ENCODE measurements at places on chromosomes 11 and 22. TPM values are rescaled to one million over a fixed set of nuclear protein-coding genes. Genes with fewer than 3 reads are reported as not detected.

GRCh38 chr22:39765046-39765445 lies 128.5 kb downstream of the ENTHD1 start:
- no peak for DNase-seq

DNA sequence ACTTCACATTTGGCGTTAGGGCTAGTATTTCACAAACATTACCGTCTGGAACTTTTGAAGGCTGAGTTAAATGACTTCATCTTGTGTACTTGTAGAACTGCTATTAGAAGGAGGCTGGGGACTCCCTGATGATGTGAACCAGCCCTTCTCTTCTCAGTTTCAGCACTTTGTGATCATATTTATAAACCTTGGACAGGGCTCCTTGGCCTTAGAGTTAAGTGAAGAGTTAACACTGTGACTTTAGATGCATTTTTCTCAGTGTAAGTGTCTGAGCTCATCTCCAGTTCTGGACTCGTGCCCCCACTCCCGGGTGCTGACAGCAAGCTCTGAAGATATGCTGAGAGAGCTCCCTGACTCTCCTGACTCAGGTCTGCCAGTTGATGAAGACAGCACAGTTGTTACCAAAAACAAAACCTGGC lies 8.4 kb downstream of the MIAT start:
- DNase-seq, result no peak

- no peak for DNase-seq
Measured at GRCh38 chr11:106105986-106106385, 28.5 kb downstream of the AASDHPPT start.

PRMT3 gene
- 11.4 TPM for total RNA-seq

- no peak for DNase-seq
Measured at GRCh38 chr11:24734742-24735237, 237.9 kb downstream of the LUZP2 start.

GRCh38 chr11:45187375-45187774 lies 40.9 kb downstream of the PRDM11 start:
- DNase-seq, result no peak

CCDC73 gene
- total RNA-seq, result not detected

- no peak for DNase-seq
Measured at GRCh38 chr11:14308114-14308896, 50.7 kb downstream of the RRAS2 start.

DNA sequence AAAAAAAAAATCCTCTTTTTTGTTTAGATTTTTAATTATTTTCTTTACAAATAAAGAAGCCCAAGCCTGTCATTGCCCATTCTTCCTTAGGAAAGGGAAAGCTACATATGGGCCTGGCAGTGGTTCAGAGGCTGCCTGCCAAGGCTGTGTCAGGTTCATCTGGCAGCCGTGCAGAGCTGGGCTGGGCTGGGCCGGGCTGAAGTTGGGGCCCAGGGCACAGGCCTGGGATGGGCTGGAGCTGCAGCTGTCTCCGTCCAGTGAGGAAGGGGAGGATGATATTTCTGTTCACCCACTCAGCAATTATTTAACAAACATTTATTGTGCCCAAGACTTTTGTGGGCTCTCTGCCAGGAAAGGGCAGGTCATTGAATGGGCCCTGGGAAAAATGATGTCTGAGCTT lies 4.6 kb downstream of the PRR5L start:
- DNase-seq, result peak; percentile 72

DNA sequence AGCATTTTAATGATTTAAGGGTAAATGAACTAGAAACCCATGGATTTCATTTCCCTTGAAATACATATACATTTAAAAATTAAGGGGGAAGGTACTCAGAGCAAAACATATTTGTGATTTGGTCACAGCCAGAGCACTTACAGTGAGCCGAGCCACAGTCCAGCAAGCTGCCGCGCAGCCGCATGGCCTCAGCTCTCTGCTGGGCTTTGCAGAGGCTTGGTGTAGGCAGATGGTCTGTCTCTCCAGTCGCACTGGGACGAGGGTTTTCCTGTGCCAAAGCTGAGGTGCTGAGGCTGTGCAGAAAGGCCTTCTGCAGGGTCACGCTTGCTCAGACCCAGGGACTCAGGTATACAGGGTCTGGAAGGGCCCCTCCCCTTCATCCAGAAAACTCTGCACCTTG lies 367.3 kb downstream of the OPCML start:
- DNase-seq, result no peak

DNA sequence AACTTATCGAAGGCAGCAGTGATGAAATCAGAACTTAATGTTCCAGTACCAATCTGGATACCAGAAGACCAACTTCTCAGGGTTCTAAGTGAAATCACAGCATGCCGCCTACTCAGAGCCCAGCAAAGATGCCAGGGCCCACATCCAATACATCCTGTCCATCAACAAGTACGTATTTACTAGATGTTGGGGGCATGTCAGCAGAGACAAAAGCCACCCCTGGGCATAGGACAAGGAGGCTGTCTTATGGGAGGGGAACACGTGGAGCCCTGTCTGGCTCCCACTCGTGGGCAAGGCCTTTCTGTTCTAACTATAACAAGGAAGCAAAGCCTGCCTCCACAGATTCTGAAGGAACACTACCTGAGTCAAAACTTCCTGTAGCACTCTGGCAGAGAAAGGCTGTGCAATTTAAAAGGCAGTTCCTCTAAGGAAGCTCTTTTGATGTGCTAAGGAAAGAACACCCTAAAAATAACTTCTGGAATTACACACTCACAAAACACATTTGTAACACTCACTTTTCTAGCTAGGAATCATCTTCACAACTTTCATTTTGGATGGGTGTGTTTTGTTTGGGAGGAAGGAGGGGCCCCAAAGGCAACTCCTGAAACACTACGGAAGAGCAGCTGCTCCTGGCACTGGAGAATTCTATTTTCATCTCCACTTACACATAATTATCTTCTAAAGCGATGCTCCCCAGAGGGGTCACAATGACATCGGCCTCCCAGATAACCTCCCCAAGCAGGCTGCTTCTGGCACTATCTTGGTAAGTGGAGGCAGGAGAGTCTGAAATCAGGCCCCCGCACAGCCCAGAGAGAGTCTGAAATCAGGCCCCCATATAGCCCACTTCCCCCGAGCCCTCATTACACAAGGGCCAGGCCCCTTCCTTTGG lies 14.2 kb downstream of the SMCO4 start:
- DNase-seq, result no peak

DNA sequence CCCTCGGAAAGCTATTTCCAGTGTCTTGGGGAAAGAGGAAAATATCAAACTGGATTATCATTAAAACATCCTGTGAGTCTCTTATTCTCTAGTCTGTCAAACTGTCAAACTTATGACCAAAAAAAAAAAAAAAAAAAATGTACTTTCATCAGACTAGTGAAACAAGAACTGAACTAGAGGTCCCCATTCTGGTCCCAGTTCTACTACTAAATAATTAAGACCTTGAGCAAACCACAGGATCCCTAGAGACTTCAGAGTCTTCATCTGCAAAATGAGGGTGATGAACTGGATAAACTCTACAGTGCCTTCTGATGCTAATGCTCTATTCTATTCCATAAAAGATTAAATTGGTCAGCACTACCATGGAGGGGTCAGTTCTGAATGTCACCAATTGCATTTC lies 105.8 kb downstream of the SERGEF start:
- DNase-seq, result no peak

PELI3 gene
- 7.3 TPM for total RNA-seq

- DNase-seq, result no peak
Measured at GRCh38 chr22:46953968-46954765, 191.7 kb downstream of the TBC1D22A start.

GRCh38 chr22:31343235-31344191 lies 2.6 kb downstream of the PATZ1 start:
- peak; percentile 34 for DNase-seq

- DNase-seq, result no peak
Measured at GRCh38 chr11:130588471-130588870, 140.0 kb downstream of the ADAMTS15 start.

DNA sequence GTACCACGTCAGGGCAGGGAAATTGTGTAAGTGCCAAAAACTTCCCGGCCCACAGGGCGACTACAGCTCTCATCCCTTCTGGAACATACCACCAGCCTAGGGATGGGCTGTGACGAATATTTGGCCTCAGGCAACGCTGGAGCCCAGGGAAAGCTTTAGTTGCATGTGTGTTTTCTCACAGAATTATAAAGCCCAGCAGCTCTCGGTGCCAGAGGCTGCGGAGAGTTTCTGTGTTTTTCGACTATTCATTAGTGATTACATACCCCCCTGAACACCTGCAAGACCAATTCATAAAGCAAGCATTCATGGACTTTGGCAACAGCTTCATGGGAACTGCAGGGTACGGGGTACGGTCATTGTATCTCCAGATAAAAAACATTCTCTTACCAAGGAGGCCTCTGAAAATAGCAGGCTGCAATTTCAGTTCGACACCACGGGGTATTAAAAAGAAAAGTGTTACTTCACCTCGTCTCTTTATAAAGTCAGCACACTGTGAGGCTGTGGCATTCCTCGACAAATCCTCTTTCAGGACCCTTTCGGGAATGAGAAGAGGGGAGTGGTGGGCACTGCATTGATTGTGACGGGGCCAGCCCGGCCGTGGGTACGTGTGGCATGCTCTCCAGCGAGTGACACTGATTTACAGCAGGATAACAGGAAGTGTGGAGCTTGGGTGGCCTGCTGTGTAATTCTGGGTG lies 243.6 kb upstream of the SORL1-AS1 start:
- peak; percentile 14 for DNase-seq

DNA sequence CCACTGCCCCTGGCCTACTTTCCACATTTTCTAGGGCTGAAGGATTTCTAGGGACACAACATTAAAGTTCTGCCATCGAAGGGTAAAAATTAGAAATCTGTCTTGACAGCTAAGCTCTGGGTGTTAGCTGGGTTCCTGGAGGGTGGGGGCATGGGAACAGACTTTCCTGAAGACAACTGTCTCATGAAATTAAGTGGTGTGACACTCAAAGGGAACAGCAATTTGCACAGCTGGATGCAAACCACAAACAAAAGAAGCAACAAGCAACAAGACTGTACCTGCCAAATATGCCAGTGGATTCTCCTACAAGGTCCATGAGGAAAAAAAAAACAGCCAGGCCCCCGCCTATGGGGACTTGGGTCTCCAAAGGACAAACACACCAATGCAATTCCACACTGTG lies 32.5 kb downstream of the WT1 start:
- no peak for DNase-seq

P2RX6 gene
- total RNA-seq, result 3.5 TPM

- no peak for DNase-seq
Measured at GRCh38 chr11:86046116-86046515, 22.8 kb downstream of the PICALM start.

MUC6 gene
- not detected for total RNA-seq

PACS1 gene
- total RNA-seq, result 54.9 TPM

SLC7A4 gene
- total RNA-seq, result 0.25 TPM

DNA sequence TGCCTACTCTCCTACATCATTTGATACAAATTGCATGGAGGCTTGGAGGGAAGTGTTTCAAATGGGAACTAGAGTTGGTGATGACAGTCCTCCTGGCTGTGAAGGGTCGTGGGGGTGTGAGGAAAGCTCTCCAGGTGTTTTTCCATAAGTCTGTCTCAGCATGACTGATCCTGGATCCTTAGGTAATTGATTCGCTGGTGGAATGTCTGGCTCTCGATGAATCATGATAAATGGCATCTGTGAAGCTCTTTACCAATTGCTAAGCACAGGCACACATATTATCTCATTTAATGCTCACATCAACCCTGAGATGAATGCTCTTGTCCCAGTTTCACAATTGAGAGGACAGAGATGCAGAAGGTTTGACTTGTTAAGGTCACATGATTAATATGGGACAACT lies 107.5 kb downstream of the PKNOX2 start:
- no peak for DNase-seq

LIMK2 gene
- total RNA-seq, result 8.0 TPM

BEST1 gene
- 0.58 TPM for total RNA-seq

DNA sequence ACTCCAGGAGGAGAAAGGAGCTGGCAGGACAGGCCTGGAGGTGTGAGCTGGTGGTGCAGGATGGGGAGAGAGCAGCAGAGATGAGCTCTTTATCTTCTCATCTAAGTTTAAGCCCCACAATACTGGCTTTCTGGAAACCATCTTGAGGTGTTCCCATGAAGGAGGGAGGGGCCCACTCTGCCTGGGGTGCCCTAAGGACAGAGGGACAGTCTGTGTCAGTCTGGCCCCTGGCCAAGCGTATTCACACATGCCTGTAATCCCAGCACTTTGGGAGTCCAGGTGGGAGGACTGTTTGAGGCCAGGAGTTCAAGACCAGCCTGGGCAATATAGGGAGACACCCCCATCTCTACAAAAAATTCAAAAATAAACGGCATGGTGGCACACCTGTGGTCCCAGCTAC lies 8.9 kb downstream of the SERHL2 start:
- DNase-seq, result no peak

- no peak for DNase-seq
Measured at GRCh38 chr11:105004021-105004420, 18.9 kb downstream of the CASP5 start.

- DNase-seq, result no peak
Measured at GRCh38 chr11:47308050-47308823, 38.3 kb downstream of the MADD start.

GRCh38 chr11:36008584-36008983 lies 64.7 kb downstream of the LDLRAD3 start:
- DNase-seq, result no peak

DNA sequence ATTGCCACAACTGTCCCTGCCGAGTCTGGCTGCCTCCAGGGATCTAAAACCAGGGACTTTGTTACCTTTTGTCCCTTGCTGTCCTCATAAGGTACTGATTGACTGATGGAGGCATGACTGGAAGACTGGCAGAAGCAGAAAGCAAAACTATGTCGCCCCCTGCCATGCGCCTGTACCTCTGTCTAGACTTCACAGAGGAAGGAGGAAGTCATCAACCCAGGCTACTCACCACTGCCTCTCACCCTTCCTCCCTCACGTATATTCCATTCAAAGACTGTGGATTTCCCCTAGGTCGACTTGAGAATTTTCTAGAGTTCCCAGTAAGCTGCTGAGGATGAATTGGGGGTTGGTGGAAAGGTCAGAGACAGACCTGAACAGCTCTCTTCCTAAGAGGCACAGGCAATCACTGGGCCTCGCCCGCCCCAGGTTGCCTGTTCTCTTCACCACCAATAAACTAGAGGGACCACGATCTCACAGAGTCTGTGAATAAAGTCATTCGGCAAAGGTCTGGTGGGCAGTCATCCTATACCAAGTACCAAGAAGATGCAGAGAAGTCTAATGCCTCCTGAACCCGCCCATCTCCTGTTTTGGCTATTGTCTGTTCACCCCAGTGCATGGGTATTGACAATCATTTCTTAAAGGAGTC lies 27.5 kb upstream of the CHST1 start:
- DNase-seq, result no peak

DNA sequence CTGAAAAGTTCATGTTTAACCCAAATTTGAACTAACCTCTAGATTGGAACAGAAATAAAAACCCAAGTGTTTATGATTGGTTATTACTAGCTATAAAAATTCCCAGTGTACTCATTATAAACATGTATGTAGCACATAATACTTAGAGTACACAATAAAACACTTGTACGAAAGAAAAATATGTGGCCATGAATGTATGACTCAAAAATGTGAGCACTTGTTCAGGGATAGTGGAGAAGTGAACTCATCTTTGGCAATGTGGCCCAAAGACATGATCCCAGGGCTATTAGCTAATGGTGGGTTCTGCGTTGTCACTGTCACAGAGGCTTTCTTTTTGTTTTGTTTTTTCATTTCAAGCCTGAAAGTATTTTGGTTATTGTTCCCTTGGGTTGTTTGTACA lies 72.0 kb downstream of the PPFIBP2 start:
- DNase-seq, result no peak

- DNase-seq, result no peak
Measured at GRCh38 chr11:78022397-78023396, at the start of gene KCTD14. TSS of gene KCTD14 (minus strand) at chr11:78023276. CDS start at chr11:78023249, 27 bp downstream.

OR51B2 gene
- total RNA-seq, result not detected

CNIH2 gene
- not detected for total RNA-seq

Measured in left ventricle myocardium inferior (tissue), 1 donor.